ENCODE measurements at places on chromosomes 6 and 20.

- DNase-seq: no peak
Measured at GRCh38 chr6:45728674-45729073, 287.0 kb downstream of the CLIC5 start.

- DNase-seq: no peak
Measured at GRCh38 chr6:25337431-25337830, 58.3 kb downstream of the CARMIL1 start.

- no peak for DNase-seq
Measured at GRCh38 chr6:120031837-120032236, 682.3 kb upstream of the MAN1A1 start.

DNA sequence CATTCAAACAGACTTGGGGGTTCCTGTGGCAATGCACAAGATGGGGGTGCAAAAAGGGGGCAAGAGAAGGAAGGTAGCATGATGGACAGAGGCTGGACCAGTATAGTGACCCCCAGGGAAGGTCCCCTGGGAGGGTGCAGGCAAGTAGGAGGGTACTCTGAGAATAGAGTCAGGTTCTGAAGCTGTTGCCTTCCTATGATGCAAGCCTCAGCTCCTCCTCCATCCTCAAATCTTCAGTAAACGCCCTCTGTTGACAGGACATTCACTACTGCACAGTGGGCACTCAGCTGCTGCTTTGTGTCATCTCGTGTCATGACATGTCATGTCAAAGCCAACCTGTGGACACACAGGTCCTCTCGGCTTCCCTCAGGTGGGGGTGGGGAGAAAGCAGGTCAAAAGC, 5.8 kb upstream of the SDCBP2 start:
- DNase-seq: no peak

DNA sequence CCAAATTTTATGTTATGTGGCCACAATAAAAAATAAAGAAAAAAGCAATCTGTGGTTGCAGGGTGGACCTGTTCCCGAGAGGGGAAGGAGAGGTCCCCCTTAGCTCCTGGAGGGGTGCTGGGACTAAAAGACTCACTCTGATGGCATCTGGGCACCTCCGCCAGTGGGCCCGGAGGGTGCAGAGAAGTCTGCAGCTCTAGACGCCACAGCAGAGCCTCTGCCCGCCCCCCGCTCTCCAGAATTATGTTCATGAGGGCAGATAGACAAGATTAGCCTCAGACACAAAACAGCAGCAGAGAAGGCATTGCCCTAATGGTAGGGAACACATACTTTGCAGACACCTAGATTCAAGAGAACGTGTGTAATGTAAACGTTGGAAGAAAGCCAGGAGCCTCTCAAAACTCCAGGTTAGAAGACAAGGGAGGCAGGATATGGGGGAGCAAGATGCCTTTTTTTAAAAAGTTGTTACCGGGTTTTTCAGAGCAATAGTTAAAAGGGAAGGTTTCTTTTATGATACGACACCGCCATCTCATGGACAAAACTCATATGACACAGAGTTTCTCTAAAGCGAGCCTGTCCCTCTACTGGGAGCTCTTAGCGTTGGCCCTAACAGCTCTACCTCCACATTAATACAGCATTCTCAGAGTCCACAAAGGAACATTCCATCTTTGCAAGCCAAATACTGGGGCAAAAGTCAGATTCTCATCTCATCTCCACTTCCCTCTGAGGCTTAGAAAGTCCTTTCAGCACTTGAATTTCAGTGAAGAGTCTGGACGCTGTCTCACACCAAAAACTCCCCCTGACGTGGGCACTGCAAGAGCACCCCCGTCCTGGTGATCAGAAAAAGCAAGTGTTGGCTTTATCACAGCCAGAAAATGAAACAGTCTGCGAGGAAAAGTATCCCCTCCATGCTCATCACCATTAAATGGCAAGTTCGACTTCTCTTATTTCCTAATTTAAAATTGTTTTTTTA, 47.2 kb downstream of the FOXF2 start:
- no peak for DNase-seq

- DNase-seq: no peak
Measured at GRCh38 chr6:26411751-26412150, 9.7 kb downstream of the BTN3A1 start.

DNA sequence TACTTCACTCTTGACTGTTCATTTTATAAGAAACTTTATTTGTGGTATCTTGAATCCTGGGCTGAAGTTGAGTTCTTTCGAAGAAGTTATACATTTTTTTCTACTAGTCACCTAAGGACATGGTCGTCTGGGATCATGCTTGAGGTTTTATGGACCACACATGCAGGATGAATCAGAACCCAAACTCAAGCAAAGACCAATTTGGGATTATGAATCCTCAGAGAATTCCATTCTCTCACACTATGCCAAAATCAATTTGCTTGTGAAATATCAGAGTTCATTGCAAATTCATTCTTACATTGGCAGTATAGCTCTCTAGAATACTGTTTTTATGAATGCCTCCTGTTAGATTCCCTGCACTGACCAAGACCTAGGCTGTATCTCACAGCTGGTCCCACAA, 114.3 kb upstream of the HDAC2 start:
- no peak for DNase-seq

GRCh38 chr6:170523256-170524171, 29.6 kb downstream of the PSMB1 start:
- DNase-seq: no peak

DNA sequence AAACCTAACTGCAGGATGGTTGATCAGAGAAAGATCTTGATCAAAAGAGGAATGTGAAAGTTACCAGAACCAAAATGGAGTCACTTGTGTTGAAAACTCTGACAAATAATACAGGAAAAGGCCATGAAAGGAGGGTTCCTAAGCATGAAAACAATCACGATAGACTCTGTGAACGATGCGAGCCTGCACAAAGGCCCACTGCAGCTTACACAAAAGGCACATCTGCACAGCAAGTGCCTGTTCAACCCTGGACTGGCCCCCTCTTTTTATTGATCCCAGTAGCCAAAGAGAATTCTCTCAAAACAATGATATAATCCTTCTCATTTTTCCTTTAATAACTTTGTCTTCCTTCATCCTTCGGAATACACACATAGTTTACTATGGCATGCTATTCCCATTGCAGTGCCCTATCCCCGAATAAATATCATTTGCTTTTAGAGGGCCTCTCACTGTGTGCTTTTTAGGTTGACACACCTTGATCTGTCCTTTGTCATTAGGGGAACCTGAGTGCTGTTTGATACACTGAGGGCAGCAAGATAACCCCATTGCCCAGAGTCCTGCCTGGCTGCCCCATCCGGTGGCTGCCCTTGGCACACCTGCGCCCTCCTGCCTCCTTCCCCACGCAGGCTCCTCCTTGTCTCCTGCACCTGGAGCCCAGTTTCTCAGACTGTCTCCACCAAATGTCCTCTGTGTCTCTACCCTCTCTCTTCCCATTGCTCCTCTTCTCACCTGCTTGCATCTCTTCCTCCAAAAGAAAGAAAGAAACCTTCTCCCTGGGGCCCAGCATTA, 98.3 kb upstream of the FRMD1 start:
- no peak for DNase-seq

- no peak for DNase-seq
Measured at GRCh38 chr6:4346659-4347333, 211.4 kb upstream of the ECI2 start.

GRCh38 chr20:38872036-38872435, 54.2 kb upstream of the FAM83D start:
- no peak for DNase-seq

- DNase-seq: peak; percentile 34
Measured at GRCh38 chr6:24855395-24856245, 56.9 kb upstream of the ARMH2 start.

- no peak for DNase-seq
Measured at GRCh38 chr6:122710908-122711635, 68.4 kb upstream of the FABP7 start.

GRCh38 chr20:41011551-41012067, 17.0 kb upstream of the TOP1 start:
- no peak for DNase-seq

- DNase-seq: no peak
Measured at GRCh38 chr6:157513004-157513603, 132.1 kb downstream of the ZDHHC14 start.

DNA sequence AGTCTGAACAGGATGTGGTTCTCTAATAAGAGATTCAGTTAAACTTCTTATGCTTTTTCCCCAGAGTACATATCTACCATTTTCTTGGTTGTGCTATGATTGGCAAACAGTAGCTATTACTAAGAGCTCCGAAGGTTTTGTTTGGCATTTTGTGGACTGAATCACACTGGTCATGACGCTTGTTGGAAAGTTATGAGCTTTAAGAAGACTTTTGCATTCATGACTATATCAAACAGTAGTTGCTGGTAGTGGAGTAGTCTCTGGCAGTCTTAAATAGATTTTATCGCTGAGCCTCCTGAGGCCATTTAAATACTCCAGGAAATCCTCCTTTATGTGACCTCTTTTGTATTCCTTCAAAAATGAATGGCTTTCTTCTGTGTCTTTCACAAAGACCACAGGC, 40.8 kb downstream of the CCDC170 start:
- DNase-seq: no peak

- DNase-seq: no peak
Measured at GRCh38 chr6:66103954-66104353, 396.9 kb upstream of the EYS start.

DNA sequence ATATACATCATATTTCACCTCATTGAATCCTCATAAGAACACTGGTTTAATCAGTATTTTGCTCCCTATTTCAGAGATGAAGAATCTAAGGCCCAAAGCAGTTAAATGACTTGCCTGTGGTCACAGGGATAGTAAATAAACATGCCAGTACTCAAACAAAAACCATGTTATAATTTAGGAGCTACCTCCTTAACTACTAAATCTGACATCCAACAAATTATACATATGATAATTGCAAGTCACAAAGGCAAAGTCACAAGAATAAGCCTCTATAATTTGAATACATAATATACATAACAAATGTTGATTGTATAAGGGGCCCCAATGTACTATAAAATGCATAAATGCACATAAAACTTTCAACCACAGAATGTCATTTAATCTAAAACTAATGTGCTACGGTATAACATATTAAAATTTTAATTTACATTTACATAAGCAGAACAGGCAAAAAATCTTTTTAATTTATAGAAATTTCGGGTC, 157.4 kb upstream of the SLC22A16 start:
- no peak for DNase-seq

DNA sequence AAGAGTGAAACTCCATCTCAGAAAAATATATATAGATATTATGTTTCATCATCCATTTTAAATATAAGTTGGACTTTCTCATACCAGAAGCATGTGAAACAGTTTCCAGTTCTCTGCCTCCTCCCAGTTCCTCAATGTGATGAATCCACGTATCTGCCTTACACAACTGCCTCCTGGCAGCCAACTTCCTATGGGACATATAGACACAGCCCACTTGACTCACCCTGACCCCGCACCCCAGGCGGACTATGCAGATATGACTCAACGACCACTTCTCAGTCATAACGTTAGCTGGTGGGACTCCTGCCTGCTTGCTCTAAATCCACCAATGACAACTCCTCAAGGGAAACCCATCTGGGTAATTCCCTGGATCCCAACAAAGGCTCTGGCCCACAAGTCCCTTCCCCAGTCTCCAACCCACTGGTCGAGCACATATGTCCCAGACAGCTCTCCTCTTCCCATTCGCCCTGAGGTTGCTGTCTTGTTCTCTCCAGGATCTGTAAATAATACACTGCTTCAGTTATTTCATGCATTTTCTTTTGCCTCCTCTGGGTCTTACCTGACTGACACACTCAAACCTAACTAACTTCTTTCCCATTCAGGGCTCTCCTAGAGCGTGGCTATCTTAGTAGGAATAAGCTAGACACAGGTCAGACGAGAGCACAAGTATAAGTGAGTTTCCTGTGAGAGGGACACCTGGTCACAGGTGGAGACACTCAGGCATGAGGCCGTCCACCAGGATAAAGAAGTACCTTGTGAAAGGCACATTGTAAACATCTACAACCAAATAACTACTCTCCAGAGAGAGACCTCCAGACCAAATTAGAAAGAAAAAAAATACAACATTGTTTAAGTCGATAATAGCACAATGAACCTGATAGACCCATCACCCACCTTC, 548.5 kb downstream of the CD83 start:
- DNase-seq: no peak

- no peak for DNase-seq
Measured at GRCh38 chr6:138724015-138724414, 49.6 kb upstream of the CCDC28A start.

- DNase-seq: no peak
Measured at GRCh38 chr6:158030380-158031300, 49.0 kb downstream of the SYNJ2 start.

DNA sequence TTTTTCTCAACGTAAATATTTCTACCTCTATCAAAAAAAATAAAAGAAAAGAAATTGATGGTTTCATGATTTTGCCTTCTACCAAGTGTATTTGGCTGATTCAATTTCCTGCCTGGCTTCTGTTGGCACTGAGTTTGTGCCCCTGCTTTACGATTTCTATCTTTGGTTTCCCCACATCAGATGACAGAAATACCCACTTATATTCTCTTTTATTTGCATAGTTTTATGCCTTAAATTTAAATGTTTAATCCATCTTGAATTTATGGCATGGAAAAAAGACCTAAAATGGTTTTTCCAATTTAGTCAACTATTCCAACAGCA, 34.3 kb downstream of the RNF24 start:
- no peak for DNase-seq
